Fibroblast of skin of back (primary cell): ENCODE measurements at places on chromosomes 5 and 9.

DNA sequence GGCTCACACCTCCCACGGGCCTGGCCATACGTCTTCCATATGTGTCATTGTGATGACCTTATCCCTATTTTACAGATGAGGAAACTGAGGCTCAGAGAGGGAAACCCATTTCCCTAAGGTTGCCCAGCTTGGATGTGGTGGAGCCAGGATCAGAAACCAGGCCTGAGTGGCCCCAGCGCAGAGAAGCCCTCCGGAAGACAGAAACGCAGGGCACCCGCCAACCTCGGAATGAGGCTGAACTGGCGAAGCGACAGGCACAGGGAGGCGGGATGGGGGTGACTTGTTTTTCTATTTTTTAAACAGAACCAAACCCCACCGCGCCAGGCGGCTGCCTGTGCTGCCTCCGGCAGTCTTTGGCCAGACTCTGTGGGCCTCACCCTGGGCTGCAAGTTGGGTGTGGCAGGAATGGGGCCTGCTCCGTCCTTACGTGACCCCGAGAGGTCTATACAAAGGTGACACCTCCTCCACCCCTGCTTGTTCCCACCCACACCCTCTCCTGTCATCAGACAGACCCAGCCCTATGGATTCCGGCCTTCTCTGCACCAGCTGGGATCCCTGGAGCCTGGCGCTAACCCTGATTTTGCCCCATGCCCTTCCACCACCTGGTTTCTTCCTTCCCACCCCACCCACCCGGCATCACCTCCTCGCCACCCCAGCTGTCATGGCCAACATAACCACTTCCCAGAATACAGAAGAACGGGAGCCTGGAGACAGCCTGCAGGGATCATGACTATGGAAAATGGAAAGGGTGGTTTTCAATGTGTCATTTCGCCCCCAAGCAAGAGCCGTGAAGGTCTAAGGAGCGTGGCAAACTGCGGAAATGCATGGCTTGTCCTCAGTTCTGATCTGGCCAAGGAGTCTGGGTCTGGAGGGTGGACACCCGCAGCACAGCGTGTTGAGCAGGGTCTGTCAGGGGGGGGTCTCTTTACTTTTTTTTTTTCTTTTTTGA lies 23.6 kb downstream of the PLPP7 start:
- no peak for DNase-seq

GRCh38 chr9:92601451-92601850 lies 65.7 kb upstream of the ECM2 start:
- DNase-seq: no peak

- DNase-seq: peak; percentile 39
Measured at GRCh38 chr9:136204838-136205706, at the start of gene LHX3. Gene LHX3 (minus strand): TSS chr9:136205128. CDS start chr9:136205012, 116 bp downstream.

- DNase-seq: peak; percentile 76
Measured at GRCh38 chr5:108747774-108748400, at the start of gene FER. Gene FER (plus strand): TSS chr5:108747897. CDS start chr5:108798183, 50,286 bp downstream.

DNA sequence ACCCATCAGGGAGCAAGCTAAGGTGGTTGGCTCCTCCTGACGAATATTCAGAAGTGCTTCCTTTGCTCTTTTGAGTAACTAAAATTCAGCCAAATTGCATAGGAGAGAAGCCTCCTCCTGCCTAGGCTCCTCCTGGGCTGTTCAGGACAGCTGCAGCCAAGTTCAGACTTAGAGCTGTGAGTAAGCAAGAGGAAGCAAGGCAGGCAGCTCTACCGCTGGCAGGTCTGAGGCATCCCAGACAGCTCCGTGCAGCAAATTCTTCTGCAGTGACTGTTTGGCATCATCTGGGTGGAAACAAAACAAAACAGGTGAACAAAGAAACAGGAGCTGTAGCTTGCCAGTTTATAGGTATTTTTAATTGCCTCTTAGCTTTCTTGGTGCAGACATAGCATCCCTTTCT lies 421.0 kb downstream of the GADD45G start:
- DNase-seq: no peak

- no peak for DNase-seq
Measured at GRCh38 chr9:3235497-3235896, 290.3 kb downstream of the RFX3 start.

DNA sequence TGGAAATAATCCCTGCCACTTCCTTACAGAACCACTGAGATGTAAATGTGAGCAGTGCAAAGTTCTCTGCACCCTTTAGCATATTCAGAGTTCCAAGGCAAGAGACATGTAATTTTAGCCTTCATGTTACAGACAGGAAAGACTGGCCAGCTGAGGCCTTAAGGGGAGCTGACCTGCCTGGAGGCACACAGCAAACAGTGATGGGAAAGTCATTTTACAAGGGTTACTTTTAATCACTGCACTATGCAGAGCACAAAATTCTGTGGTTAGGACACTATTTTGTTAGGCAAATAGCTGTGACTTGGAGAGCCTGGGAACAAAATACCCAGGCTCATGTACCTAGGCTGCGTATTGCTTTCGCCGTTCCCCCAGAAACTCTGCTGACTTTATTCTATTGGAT lies 30.2 kb upstream of the TNIP1 start:
- DNase-seq: no peak

DNA sequence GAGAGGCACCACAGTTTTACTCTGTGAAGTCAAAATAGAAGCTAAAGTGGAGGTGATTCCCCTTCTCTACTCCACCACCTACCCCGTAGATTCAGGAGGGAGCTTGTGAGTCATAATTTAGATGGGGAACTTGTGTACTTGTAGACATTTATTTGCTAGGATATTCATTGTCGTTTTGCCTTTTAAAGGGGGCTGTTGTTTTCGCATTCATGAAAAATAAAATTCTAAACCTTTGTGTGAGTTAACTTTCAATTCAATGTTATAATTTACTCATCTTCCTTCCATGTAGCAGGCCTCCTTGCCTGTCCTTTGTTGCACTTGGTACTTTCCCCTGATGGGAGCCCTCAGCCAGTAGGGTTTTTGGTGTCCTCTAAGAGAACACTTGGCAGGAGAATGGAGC lies 22.0 kb downstream of the SECISBP2 start:
- DNase-seq: no peak

DNA sequence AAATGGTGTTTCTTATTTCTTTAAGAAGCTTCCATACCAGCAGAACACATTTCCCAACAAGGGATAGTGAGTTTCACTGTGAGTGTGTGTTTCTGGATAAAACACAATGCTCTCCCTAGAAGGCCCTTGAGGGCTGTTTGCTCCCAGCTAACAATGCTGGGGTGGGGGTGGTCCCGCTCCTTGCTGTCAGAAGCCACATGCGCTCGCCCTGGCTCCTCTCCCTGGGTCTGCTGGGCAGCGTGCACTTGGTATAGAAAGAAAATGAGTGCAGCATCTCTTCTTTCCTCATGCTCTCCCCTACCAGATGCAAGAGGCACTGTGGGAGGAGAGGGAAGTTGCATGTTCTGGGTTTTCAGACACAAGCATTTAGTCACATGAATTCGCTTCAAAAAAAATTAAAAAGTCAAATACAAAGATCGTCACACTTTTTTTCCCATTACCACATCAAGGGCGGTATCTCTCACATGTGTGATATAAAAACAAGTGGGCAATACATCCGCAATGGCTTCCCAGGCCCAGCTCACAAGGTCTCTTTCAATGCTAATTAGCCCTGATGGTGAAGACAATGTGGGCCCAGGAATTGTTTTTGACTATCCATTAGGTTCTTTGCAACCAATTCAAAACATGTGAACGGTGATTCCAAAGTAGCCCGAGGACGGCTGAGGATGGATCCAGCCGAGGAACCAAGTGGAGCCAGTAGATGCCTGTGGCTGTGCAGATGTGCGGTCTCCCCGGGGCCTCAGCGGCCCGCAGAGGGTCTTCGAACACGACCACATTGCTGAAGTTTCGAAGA lies 603.6 kb downstream of the IRX1 start:
- no peak for DNase-seq
